AG08396 (cell line): ENCODE measurements at places on chromosomes 5 and 9.

DNA sequence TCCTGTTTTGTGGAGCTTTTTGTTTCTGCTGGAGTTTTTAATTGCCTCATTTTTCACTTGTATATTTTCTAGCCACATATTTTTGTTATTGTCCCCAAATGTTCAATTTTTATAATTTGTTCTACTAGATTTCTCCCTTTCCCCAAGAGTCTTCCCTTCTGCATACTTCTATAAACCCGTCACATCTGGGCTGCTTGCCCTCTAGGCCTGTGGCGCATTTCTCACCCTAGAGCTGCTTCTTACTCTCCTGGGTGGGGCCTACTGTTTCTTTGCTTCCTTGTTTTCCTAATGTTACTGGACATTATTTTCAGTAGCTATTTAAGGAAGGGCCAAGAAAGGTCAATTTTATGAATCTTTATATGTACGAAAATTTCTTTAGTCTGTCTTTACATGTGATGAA lies 51.5 kb downstream of the NXNL2 start:
- no peak for DNase-seq

DNA sequence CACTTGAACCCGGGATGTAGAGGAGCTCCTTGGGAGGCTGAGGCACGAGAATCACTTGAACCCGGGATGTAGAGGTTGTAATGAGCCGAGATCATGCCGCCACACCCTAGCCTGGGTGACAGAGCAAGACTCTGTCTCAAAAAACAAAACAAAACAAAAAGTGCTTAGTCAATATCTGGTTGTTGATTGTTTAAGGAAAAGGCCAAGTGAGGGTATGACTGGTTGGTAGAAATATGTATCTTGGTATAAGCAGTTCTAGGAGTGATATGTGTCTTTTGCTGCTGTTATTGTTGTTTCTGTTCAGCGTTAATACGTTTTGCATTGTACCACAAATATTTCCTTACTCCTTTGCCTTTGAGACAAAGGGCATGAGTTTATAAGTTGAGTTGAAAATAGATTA lies 210.7 kb upstream of the DMRT1 start:
- no peak for DNase-seq

DNA sequence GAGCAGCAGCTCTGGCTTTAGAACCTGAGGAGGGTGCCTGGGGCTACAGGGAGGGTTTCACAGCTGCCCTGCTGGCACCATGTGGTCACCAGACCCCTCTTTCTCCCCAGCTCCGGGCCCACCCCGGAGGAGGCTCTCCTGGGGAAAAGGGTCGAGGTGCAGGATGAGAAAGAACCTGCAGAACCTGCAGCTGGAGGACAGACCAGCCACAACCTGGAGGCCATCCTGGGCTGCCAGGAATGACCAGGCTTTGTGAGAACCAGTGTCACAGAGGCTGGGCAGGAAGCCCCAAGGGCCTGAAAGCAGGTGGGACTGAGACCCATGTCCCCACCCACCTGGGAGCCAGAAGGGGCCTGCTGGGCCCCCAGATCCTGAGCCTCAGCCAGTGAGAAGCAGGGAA lies 23.0 kb downstream of the SEMA4D start:
- no peak for DNase-seq

DNA sequence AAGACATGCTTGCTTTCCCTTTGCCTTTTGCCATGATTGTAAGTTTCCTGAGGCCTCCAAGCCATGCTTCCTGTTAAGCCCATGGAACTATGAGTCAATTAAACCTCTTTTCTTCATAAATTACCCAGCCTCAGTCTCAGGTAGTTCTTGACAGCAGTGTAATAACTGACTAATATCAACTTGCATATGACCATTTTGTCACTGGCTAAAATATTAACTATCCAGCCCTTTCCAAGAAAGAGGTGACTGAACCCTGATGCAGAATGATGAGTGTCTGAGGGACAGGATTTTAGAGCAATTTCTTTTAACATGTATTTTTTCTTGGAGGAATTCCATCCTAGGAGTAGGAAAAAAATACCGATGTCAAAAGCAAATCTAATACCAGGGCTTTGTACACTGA lies 266.1 kb downstream of the SEMA5A start:
- no peak for DNase-seq

- peak; percentile 83 for DNase-seq
Measured at GRCh38 chr9:134814598-134815215, 65.9 kb upstream of the FCN2 start.
